DND-41 (cell line): ENCODE measurements at places on chromosomes 3 and 15.

- DNase-seq, result no peak
These were observed 45.0 kb downstream of the LMCD1 start for GRCh38 chr3:8546609-8547008.

- no peak for DNase-seq
These were observed 32.8 kb downstream of the POC1A start for GRCh38 chr3:52121464-52121805.

- no peak for DNase-seq
These were observed 7.9 kb upstream of the GLB1 start for GRCh38 chr3:33104803-33105202.

DNA sequence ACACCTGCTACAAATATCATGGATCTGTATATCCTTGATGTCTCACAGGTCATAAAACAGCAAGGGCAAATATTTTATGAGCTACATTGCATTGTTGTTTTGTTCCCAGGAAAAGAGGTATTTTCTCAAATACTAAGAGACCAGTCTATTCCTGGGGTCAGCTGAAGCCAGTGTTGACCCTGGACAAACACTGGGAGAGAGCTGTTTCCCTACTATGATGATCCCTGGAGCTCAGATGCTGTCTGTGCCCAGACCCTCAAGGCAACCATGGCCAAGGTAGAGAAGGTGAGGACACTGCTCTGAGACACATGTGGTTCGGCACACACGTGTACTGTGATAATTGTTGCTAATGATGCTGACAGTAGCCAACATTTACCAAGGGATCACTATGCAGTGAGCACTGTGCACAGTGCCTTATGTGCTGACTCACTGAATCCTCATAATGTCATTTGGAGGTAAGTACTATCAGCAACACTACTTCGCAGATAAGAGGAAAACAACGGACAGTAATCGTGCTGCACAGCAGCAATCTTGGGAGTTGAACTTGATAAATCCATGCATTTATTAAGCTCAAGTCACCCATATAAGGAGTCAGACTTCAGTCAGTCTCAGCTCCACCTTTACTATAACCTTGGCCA lies 943.6 kb downstream of the FHIT start:
- DNase-seq, result no peak

GRCh38 chr15:83208367-83208661 lies 691 bp upstream of the HDGFL3 start:
- DNase-seq, result no peak

DNA sequence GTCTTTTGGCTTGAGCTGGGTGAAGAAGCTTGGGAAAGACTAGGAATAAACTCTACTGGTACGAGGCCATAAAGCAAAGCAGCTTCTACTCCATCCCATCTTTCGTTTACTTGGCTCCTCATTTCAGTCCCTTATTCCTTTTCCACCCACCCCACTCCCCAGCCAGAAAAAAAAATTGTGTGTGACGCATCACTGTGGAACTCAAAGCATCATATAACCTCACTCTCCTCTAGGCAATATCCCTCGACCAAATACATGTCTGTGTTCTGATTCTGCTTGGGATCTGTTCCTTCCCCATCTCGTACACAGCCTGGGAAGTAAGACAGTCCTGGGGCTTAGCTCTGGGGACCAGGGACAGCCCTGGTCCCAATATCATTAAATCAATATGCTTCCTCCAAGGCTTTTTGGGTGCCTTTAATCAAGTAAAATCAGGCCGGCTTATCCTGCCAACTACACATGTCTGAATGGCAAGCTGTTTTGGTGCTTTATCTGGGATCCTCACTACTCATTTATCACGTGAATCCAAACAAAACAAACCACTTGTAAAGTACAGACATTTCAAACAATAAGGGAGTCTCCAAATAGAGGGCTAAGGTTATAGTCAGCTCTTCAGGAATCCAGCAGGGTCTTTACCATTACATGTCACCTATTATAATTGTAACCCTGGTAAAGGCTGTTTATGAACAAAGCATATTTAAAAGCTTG lies 74.9 kb upstream of the ZBED2 start:
- no peak for DNase-seq

- DNase-seq, result no peak
These were observed 31.4 kb downstream of the RAF1 start for GRCh38 chr3:12632523-12632922.

DNA sequence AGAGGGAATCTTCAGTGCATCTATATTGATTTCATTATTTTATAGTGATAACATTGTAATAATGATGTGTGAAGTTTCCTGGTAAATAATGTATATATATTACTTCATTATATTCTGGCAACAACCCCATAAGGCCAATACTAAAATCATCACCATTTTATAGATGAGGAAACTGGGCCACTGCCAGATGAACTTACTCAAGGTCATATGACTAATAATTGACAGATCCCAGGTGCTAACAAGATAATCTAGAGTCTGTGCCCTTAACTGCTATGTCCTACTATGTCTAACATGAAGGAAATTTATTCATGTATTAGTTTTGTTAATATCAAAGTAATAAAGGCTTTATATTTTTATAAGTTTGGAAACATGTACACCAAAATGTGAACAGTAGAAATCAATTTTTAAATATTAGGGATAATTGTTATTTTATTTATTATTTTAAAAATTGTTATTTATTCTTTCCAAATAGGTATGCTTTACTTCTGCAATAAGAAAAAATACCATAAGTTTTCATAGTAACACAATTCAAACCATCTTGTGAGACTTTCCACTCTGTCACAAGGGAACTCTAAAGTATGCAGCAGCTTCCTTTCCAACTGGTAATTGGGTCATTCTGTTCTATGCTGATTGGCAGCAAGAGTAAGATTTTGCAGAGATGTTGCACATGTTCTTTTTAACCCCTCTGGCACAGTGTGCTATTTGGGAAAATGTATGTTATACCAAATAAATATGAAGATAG lies 90.8 kb upstream of the CMC1 start:
- DNase-seq, result no peak

DNA sequence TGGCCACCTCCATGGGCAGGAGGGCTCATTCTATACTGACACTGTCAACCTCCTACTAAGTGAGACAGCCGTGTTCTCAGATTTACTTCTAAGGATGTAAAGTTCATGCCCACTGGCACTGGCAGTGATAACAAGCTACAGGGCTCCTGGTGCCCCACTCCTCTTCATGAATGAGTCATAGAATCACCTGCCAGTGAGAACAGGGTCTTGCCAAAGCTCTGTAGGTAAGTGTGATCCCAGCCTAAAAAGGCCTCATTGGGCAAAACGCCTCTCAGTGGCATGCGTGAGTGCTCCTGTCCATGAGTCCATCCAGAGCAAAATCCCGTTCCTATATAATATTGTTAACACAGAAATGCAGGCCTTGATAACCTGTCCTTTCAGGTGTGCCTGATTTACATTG lies 17.4 kb downstream of the PXYLP1 start:
- DNase-seq, result no peak

GRCh38 chr3:63685340-63685739 lies 32.9 kb downstream of the SNTN start:
- no peak for DNase-seq

- no peak for DNase-seq
These were observed 72.6 kb upstream of the NSMCE3 start for GRCh38 chr15:29342201-29342600.

- no peak for DNase-seq
These were observed 171.9 kb downstream of the FMN1 start for GRCh38 chr15:33022629-33023028.

GRCh38 chr3:23754215-23754614 lies 51.5 kb upstream of the UBE2E1 start:
- DNase-seq, result no peak

- DNase-seq, result no peak
These were observed 118.7 kb upstream of the ACP3 start for GRCh38 chr3:132198516-132198915.

- DNase-seq, result no peak
These were observed 65.2 kb upstream of the SPPL2A start for GRCh38 chr15:50830477-50831354.

- DNase-seq, result no peak
These were observed 24.3 kb upstream of the CP start for GRCh38 chr3:149245738-149246451.

DNA sequence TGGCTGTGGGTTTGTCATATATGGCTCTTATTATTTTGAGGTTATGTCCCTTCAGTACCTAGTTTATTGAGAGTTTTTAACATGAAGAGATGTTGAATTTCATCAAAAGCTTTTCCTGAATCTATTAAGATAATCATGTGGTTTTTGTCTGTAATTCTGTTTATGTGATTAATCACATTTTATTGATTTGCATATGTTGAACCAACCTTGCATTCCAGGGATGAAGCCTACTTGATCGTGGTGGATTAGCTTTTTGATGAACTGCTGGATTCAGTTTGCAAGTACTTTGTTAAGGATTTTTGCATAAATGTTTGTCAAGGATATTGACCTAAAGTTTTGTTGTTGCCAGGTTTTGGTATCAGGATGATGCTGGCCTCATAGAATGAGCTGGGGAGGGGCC lies 33.1 kb upstream of the IQCF2 start:
- DNase-seq, result no peak

DNA sequence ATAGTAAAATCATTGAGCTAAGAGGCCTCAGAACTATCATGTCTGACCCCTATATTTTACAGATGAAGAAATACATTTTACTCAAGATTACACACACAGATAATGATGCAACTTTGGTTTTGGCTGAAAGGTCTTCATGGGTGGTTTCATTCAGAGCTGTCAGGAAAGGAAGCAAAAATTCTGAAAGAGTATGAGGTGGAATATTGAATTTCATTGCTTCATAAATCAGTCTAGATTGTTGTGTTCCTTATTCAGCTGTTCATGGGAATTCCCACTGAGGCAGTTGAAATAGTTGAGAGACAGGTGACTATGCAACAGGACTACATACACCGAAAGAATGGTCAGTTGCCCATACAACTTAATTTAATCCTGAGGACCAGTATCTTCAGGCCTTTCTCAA lies 39.4 kb downstream of the CD200 start:
- DNase-seq, result no peak

GRCh38 chr15:77060546-77060945 lies 10.4 kb downstream of the TSPAN3 start:
- no peak for DNase-seq

DNA sequence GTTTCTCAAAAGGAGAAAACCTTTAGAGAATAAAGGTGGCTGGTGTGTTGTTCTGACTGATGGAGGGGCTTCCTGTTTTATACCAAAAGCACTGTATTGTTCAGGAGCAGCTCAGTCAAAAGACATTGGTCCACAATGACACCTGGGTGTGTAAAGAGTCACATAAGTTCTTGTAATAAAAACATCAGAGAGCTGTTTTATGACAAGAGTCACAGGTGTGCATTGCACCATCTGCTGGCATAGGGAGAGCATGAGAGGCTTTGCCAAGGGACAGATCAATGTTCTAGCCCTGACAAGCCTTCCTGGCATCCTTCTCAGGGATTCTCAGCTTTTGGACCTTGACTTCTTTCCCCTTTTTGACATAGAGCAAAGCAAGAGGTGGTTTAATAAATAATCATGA lies 20.4 kb downstream of the ARPP21 start:
- peak; percentile 72 for DNase-seq

DNA sequence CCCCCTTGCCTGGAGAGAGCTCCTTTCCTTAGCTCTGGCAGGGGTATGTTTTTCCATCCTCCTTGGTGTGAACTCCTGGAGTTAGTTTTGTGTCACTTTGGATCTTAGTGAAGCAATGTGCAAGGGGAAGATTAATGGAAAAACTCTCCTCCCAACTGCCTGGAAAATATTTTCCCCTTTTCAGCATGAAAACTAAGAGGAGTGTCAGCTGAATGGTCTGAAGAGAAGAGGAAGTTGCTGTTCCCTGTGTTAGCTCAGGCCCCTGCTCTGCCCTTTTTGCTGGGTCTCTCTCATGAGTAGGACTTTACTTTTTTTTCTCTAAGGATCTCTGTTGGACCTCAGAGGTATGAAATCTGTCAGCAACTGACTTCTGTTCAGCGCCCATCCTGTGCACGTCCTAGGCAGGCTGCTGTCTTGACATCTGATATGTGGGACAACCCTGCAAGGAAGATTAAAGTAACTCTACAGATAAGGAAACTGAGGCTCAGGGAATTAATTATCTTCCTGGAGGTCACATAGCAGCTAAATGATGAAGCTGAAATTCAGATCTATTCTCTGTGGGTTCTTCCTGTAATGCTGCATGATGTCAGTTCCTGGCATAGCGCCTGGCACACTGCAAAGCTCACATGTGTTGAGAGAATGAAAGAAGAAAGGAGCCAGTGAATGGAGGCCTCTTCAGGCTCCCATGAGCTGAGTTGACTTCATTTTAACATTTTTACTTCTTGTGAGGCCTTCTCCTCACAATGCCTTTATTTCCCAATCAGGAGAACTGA lies 109.7 kb upstream of the GALNT15 start:
- peak; percentile 21 for DNase-seq

DNA sequence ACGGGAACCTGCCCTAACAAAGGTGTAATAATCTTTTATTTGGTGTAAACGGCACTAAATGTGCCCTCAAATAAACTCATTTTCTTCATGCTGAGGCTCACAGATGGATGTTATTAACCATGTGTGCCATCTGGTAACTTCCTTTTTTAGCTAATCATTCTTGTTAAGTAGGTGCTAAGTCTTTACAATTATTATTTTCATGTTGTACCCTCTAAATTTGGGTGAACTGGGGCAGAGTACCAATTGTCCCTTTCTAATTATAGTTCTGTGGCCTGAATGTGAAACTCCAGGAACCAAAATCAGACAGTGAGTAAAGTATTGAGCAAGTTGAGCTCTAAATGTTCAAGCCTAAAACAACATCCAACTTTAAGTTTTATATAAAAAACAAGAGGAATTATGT lies 220.7 kb upstream of the CADM2 start:
- no peak for DNase-seq

DNA sequence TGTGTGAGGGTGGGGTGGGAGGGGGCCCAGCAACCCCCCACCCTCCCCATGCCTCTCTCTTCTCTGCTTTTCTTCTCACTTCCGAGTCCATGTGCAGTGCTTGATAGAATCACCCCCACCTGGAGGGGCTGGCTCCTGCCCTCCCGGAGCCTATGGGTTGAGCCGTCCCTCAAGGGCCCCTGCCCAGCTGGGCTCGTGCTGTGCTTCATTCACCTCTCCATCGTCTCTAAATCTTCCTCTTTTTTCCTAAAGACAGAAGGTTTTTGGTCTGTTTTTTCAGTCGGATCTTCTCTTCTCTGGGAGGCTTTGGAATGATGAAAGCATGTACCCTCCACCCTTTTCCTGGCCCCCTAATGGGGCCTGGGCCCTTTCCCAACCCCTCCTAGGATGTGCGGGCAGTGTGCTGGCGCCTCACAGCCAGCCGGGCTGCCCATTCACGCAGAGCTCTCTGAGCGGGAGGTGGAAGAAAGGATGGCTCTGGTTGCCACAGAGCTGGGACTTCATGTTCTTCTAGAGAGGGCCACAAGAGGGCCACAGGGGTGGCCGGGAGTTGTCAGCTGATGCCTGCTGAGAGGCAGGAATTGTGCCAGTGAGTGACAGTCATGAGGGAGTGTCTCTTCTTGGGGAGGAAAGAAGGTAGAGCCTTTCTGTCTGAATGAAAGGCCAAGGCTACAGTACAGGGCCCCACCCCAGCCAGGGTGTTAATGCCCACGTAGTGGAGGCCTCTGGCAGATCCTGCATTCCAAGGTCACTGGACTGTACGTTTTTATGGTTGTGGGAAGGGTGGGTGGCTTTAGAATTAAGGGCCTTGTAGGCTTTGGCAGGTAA lies 8.1 kb downstream of the FAM131A start:
- DNase-seq, result no peak
